Mesothelial cell of epicardium (in vitro differentiated cells): ENCODE measurements at places on chromosomes 13 and 19. TPM values are rescaled to one million over a fixed set of nuclear protein-coding genes. Genes with fewer than 3 reads are reported as not detected.

DNA sequence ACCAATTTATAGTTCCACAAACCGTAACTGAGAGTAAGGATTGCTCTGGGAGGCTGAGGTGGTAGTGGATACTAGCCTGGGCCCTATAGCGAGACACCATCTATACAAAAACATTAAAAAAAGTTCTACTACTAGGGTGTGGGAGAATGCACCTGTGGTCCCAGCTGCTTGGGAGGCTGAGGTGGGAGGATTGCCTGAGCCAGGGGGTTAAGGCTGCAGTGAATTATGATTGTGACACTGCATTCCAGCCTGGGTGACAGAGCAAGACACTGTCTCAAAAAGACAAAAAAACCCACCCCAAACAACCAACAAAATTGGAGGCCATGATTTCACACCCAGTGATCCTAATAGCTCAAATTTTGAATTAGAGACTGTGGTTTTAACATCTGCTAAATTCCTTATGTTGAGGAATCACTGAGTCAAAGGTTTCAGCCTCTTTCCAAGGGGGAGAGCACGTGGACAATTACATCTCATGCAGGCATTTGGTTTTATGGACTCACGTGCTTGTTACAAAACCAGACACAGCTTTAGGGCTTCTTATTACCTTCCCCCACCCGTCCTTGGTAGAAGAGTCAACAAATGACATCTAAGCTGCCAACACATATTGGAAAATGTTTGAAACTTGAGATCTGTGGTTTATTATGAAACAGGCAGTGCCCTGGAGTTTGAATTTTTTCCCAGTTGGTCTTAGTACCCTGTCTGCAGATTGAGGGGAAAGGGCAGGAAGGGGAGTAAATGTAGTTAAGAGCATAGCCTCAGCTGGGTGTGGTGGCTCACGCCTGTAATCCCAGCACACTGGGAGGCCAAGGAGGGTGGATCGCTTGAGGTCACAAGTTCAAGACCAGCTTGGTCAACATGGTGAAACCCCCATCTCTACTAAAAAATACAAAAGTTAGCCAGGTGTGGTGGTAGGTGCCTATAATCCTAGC is 18.5 kb downstream of the CYP2A6 start:
- H3K27me3 ChIP-seq = no peaks in the 10 kb centered on the region
- H3K4me1 ChIP-seq = peaks cover 12% of the 10 kb centered on the region
- H3K4me3 ChIP-seq = no peak overlapping the region
- no peak for DNase-seq
- H3K27ac ChIP-seq = peak overlapping the region; percentile 51

MBD3L2 gene
- total RNA-seq = not detected in 3 replicates

DNA sequence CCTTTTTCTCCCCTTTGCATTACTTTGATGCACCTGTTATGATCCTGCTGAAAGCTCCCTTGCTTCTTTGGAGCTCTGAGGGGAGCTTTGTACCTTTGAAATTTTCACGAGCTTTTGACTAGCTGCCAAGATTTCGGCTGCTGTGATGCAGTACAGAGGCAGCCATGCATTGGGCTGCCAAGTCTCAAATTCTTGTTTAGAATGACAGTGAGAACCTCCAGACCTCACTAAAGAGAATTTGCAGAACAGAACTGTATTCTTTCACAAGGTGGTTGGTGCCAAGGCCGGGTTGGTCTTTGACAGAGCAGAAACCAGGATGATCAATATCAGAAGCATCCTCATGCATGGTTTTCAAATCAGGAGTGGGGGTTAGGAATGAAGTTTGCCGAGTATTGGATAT is 414.8 kb downstream of the GPC5 start:
- no peaks in the 10 kb centered on the region for H3K36me3 ChIP-seq
- H3K27me3 ChIP-seq = no peaks in the 10 kb centered on the region
- no peak for DNase-seq
- H3K27ac ChIP-seq = peak overlapping the region; percentile 86
- no peak overlapping the region for H3K4me3 ChIP-seq

GRCh38 chr19:33751436-33751770 is 45.3 kb upstream of the KCTD15 start:
- H3K27me3 ChIP-seq = peaks cover 13% of the 10 kb centered on the region
- no peaks in the 10 kb centered on the region for H3K36me3 ChIP-seq
- no peak overlapping the region for H3K27ac ChIP-seq
- no peaks in the 10 kb centered on the region for H3K4me1 ChIP-seq
- no peak overlapping the region for H3K4me3 ChIP-seq

GRCh38 chr13:99378985-99379733 is 72.0 kb upstream of the GPR183 start:
- peaks cover 21% of the 10 kb centered on the region for H3K36me3 ChIP-seq
- no peak for DNase-seq
- no peak overlapping the region for H3K27ac ChIP-seq
- no peaks in the 10 kb centered on the region for H3K27me3 ChIP-seq

DNA sequence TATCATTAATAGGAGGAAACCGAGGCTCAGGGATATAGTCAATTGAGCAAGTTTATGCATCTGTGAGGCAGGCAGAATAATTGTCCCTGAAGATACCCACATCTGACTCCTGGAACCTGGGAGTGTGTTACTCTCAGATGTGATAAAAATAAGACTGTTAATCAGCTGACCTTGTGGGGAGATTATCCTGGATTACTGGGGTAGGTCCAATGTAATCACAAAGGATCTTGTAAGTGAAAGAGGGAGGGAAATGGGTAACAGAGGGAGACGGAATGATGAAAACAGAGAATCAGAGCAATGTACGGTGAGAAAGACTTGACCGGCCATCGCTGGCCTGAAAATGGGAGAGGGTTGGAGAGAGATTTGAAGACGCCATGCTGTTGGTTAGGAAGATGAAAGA is 3.2 kb upstream of the EDDM13 start:
- peaks cover 2% of the 10 kb centered on the region for H3K36me3 ChIP-seq
- H3K4me3 ChIP-seq = no peak overlapping the region
- H3K27me3 ChIP-seq = no peaks in the 10 kb centered on the region
- H3K27ac ChIP-seq = no peak overlapping the region
- H3K4me1 ChIP-seq = no peaks in the 10 kb centered on the region

- H3K4me1 ChIP-seq = peaks cover 38% of the 10 kb centered on the region
- DNase-seq = no peak
- H3K36me3 ChIP-seq = peaks cover 20% of the 10 kb centered on the region
Observed at GRCh38 chr13:33125821-33126570, 109.8 kb downstream of the KL start.

GFY gene
- not detected in 3 replicates for total RNA-seq

GIPC3 gene
- 0.07 to 0.11 TPM (median 0.09 TPM) in 3 replicates for total RNA-seq

PCP2 gene
- total RNA-seq = 1.5 to 2.5 TPM (median 1.7 TPM) in 3 replicates

DNA sequence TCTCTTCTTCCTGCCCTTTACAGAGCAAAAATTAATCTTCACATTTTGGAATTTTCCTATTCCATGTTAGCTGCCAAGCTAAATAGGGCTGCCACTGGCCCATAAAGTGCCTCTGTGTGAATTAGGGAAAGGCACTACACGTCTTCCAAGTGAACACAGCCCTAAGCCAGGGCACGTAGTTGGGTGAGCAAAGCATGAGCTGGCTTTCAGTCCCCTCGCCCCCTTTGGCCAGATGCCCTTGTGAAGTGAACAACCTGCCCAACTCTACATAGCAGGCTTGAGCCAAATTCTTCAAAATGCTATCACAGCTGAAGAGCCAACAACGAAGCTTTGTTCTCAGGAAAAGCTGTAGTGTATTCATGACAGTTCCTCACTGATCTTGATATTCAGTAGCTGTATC is 213.1 kb downstream of the OXGR1 start:
- no peak for DNase-seq
- H3K27ac ChIP-seq = no peak overlapping the region
- H3K27me3 ChIP-seq = peaks cover 7% of the 10 kb centered on the region
- peaks cover 2% of the 10 kb centered on the region for H3K36me3 ChIP-seq

DNA sequence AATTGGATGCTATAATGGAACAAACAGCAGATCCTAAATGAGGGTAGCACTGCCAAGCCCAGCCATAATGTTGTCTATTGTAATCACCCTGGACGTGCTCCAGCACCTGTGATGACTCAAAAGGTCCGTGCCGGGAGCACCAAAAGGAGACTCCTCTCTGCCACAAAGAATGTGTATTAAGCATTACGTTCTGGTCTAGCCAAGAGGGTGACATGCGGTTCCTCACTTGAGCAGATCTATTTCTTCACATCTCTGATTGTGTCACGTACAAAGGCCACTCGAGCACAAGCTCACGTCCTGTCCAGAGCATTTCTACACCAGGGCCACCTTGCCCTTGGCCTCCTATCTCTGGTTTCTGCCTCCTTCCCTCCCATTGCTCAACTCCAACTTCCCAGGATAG is 219.9 kb upstream of the IRS2 start:
- H3K27me3 ChIP-seq = no peaks in the 10 kb centered on the region
- DNase-seq = no peak
- no peak overlapping the region for H3K27ac ChIP-seq
- H3K4me3 ChIP-seq = no peak overlapping the region
- peaks cover 28% of the 10 kb centered on the region for H3K4me1 ChIP-seq
- no peaks in the 10 kb centered on the region for H3K36me3 ChIP-seq

- no peaks in the 10 kb centered on the region for H3K27me3 ChIP-seq
- peaks cover 11% of the 10 kb centered on the region for H3K4me1 ChIP-seq
- H3K36me3 ChIP-seq = no peaks in the 10 kb centered on the region
- DNase-seq = no peak
Observed at GRCh38 chr13:114001331-114002008, 27.6 kb upstream of the C13orf46 start.

DNA sequence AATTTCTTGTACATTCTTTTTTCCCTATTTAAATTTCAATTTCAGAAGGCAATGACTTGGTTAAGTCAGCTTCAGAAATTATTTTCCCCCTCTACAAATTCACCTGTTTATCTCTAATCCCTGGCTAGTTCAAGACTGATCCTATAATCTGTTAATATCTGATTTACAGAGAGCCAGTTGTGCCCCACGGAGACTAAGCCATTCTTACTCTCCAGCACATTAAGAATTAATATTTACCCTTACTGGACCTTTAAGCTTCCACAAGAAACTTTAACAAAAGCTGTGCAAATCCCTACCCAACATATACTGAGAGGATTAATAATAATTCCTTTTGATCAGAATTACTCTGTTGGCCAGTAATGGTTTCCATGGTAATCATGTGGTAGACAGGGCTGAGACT is 786.2 kb downstream of the PCDH9 start:
- H3K36me3 ChIP-seq = no peaks in the 10 kb centered on the region
- no peak overlapping the region for H3K4me3 ChIP-seq
- no peak for DNase-seq
- H3K4me1 ChIP-seq = peaks cover 2% of the 10 kb centered on the region

DNA sequence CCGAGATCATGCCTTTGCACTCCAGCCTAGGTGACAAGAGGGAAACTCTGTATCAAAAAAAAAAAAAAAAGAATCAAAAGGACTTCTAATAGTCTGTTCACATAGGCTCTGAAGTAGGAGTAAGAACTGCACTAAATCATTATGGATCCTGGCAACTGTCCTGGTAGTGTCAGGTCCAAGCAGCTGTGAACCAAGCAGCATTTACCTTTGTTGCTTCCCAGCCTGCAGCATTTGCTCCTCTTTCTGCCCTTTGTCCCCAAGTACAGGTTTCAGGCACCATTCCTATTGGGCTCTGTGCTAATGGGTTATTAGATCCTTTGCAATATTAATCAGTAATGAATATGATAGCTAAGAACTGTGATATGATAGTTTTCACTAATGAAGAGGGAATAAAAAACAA is 77.4 kb upstream of the NBEA start:
- H3K27me3 ChIP-seq = no peaks in the 10 kb centered on the region
- no peak for DNase-seq
- H3K4me1 ChIP-seq = peaks cover 45% of the 10 kb centered on the region
- H3K36me3 ChIP-seq = no peaks in the 10 kb centered on the region
- H3K4me3 ChIP-seq = no peak overlapping the region
- no peak overlapping the region for H3K27ac ChIP-seq

PCSK4 gene
- 20.9 to 24.0 TPM (median 22.6 TPM) in 3 replicates for total RNA-seq

RASGRP4 gene
- 1.1 to 1.7 TPM (median 1.2 TPM) in 3 replicates for total RNA-seq

OVOL3 gene
- not detected in 3 replicates for total RNA-seq

DNA sequence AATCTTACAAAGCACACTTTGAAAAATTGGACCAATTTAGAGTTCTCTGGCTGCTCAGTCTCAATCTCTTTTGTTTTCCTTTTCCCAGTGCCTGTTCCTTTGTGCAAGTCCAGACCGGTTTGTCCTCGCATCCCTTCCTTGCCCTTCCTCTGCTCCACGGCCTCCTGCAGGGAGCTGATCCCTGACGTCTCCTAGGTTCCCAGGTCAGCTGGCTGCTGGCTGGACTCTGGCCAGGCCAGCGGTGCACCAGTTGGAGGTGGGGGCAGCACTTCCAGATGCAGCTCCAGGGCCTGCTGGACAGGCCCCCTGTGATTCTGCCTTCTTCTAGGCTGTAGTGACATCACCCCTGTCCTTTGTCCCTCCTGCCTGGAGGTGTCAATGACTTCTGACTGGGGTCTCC is 44.0 kb upstream of the KPNA3 start:
- H3K27ac ChIP-seq = peak overlapping the region; percentile 55
- no peaks in the 10 kb centered on the region for H3K27me3 ChIP-seq
- no peak overlapping the region for H3K4me3 ChIP-seq

GRCh38 chr19:48963371-48964204 is 1.5 kb upstream of the FTL start:
- H3K27me3 ChIP-seq = no peaks in the 10 kb centered on the region
- DNase-seq = peak; percentile 76
- H3K4me1 ChIP-seq = peaks cover 43% of the 10 kb centered on the region
- peaks cover 19% of the 10 kb centered on the region for H3K36me3 ChIP-seq
- peak overlapping the region; percentile 100 for H3K27ac ChIP-seq

- H3K4me1 ChIP-seq = no peaks in the 10 kb centered on the region
- peaks cover 11% of the 10 kb centered on the region for H3K36me3 ChIP-seq
- H3K27ac ChIP-seq = no peak overlapping the region
- no peak overlapping the region for H3K4me3 ChIP-seq
- DNase-seq = no peak
Observed at GRCh38 chr13:50282016-50282415, 266.8 kb downstream of the KCNRG start.

- no peaks in the 10 kb centered on the region for H3K36me3 ChIP-seq
- no peak overlapping the region for H3K4me3 ChIP-seq
- peaks cover 3% of the 10 kb centered on the region for H3K4me1 ChIP-seq
- no peak for DNase-seq
- no peaks in the 10 kb centered on the region for H3K27me3 ChIP-seq
Observed at GRCh38 chr13:72097568-72097967, 230.6 kb upstream of the DACH1 start.

- peaks cover 13% of the 10 kb centered on the region for H3K4me1 ChIP-seq
- no peak overlapping the region for H3K4me3 ChIP-seq
- H3K27me3 ChIP-seq = no peaks in the 10 kb centered on the region
Observed at GRCh38 chr13:20831254-20831653, 57.5 kb upstream of the EEF1AKMT1 start.

DNA sequence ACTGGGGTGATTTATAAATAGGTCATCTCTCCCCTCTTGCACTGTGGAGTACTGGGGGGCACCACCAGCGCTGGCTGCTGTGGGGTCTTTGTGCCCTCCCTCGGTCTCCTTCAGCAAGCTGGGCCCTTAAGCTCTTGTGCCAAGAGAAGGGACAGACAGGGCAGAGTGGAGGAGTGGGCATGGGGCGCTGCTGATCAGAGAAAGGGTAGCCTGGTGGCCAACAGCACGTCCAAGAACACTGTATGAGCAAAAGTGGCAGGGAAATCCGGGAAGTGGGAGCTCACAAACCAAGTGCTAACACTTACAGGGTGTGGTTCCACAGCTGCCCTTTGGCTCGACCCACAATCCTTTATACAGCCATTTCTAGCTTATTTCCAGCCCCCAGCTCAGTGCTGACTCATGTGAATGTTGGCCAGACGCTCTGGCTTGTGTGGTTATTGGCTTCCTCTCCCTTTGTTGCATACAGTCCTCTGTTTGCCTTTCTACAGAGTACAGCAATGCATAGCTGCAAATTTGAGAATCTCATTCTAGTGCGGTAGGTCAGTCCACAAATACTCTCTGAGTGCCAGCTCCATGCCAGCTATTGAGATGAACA is 298.8 kb downstream of the SHISA2 start:
- DNase-seq = no peak
- peaks cover 7% of the 10 kb centered on the region for H3K4me1 ChIP-seq
- peaks cover 5% of the 10 kb centered on the region for H3K27me3 ChIP-seq
- H3K27ac ChIP-seq = no peak overlapping the region
- H3K4me3 ChIP-seq = no peak overlapping the region
